Activated naive CD8-positive, alpha-beta T cell treated with anti-CD3 and anti-CD28 coated beads, Interleukin-2, amount 10 ng/mL, durations not matched to agents 7 days and 5 days (primary cell): ENCODE measurements at places on chromosomes 11 and 22. TPM values are rescaled to one million over a fixed set of nuclear protein-coding genes. Genes with fewer than 3 reads are reported as not detected.
A peak's percentile ranks its signal among the peaks of the same experiment; 100 is the strongest.

The OR10D3 gene
- not detected for total RNA-seq

The GLB1L2 gene
- 1.7 TPM for total RNA-seq

The ANKRD13D gene
- 207 TPM for total RNA-seq

- DNase-seq = no peak
Measured at GRCh38 chr22:19815093-19815822, 39.4 kb downstream of the GNB1L start.

DNA sequence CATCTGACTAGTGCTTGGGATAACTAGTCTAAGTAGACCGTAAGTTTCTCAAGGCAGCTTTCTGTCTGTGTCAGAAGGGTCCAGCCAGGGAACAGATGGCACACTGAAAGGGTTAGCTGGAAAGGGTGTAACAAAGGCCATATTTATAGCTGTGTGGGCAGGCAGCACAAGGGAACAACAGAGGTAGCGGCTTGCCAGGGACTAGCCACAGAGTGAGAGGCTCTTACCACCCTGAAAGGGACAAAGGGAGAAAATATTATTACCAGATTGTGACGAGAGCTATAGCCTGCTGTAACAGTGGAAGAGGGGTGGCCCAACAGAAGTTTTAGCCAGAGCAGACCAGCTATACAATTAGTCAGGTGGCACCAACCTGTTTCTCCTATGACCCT is 129.4 kb downstream of the CCDC34 start:
- DNase-seq = no peak

- DNase-seq = no peak
Measured at GRCh38 chr11:124725719-124726105, 14.0 kb upstream of the NRGN start.

- DNase-seq = no peak
Measured at GRCh38 chr11:3126207-3126865, 38.8 kb downstream of the OSBPL5 start.

- DNase-seq = no peak
Measured at GRCh38 chr11:46020084-46020599, 97.7 kb downstream of the LARGE2 start.

GRCh38 chr22:42717197-42717928 is 3.3 kb downstream of the A4GALT start:
- DNase-seq = no peak

GRCh38 chr11:66694732-66695207 is 17.1 kb upstream of the RBM4B start:
- peak; percentile 79 for DNase-seq
